ENCODE measurements at places on chromosomes 3 and 15. TPM values are rescaled to one million over a fixed set of nuclear protein-coding genes. Genes with fewer than 3 reads are reported as not detected.

The ADGRG7 gene
- not detected for total RNA-seq

The ITGA11 gene
- under 0.01 TPM for total RNA-seq

The RTP1 gene
- not detected for total RNA-seq

The ZNF717 gene
- total RNA-seq: 5.2 TPM

The SEMA5B gene
- total RNA-seq: not detected

The LRRIQ4 gene
- total RNA-seq: not detected

The GATA2 gene
- total RNA-seq: 6.8 TPM

The TM6SF1 gene
- 40.7 TPM for total RNA-seq

The C3orf49 gene
- not detected for total RNA-seq

The CADPS gene
- under 0.01 TPM for total RNA-seq

The C3orf85 gene
- total RNA-seq: not detected

The ZPLD1 gene
- not detected for total RNA-seq
